ENCODE measurements at places on chromosomes 2 and 18.

- DNase-seq: no peak
These were observed 290.8 kb upstream of the MYT1L start for GRCh38 chr2:2621855-2622254.

DNA sequence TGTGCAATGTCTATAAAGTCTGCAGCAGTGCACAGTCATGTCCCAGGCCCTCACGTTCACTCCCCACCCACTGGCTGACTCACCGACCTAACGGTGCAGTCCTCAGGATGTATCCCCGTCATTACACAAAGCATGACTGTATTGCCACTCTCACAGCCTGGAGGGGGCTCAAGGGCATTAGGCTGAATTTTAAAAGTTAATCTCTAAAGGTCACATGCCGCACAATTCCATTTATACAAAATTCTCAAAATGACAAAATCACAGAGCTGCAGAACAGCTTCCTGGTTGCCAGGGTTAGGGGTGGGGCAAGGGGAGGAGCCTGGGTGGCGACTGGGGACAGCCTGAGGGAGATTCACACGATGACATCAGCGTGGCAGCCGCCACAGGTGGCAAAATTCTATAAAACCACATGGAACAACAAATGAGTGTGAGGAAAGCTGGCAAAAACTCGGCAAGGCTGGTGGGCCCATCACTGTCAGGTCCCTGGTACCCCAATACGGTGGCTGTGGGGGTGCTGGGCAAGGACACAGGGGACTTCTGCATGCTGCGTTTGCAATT lies 97.6 kb downstream of the NDUFA10 start:
- DNase-seq: peak; percentile 52

GRCh38 chr2:240590681-240591111 lies 4.2 kb downstream of the CAPN10 start:
- no peak for DNase-seq

- DNase-seq: no peak
These were observed 183.4 kb upstream of the FOSL2 start for GRCh38 chr2:28209261-28209691.

GRCh38 chr18:47512726-47513435 lies 261.4 kb upstream of the SKOR2 start:
- no peak for DNase-seq

GRCh38 chr18:58865701-58866065 lies 1.0 kb downstream of the ZNF532 start:
- DNase-seq: no peak

DNA sequence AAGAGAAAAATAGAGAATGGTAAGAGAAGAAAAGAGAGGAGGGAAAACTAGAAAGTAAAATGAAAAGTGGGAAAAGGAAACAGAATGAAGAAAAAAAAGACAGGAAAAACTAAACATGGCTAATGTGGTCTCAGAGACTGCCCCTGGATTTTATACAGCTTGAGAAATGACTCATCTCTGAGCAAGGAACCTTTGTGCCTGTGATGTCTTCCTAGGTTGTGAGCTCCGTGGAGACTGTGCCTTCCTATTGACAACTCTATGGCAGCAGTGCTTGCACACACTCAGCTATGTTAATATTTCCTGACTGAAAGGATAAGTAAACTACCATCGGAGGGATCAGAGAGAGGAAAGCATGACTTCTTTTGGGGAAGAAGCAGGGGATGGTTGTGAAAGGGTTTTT lies 203.8 kb downstream of the RDH14 start:
- no peak for DNase-seq

DNA sequence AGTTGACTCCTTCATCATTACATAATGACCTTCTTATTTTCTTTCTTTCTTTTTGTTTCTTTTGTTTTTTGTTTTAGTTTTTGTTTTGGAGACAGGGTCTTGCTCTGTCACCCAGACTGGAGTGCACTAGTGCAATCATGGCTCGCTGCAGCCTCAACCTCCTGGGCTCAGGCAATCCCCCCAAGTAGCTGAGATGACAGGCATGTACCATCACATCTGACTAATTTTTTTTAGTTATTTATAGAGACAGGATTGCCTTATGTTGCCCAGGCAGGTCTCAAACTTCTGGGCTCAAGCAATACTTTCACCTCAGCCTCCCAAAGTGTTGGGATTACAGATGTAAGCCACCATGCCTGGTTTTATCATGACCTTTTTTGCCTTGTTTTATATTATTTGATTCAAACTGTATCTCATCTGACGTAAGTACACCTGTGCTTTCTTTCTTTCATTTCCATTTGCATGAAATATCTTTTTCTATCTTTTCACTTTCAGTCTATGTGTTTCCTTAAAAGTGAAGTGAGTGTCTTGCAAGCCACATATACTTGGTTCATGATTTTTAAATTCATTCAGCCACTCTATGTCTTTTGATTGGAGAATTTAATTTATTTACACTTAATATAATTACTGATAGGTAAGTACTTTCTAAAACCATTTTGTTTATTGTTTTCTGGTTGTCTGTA lies 39.1 kb downstream of the SP100 start:
- no peak for DNase-seq
